NCI-H748 treated with DMSO at 0.1 percent for 48 hours (cell line): ENCODE measurements at places on chromosomes 4 and X.

- no peak for DNase-seq
These were observed 148.6 kb upstream of the FMR1 start for GRCh38 chrX:147763131-147763530.

GRCh38 chrX:107204068-107204605, 2.1 kb downstream of the NUP62CL start:
- DNase-seq = no peak

- DNase-seq = no peak
These were observed 57.0 kb downstream of the MAPK10 start for GRCh38 chr4:86302830-86303229.

GRCh38 chr4:156685308-156685707, 286.3 kb downstream of the PDGFC start:
- no peak for DNase-seq

DNA sequence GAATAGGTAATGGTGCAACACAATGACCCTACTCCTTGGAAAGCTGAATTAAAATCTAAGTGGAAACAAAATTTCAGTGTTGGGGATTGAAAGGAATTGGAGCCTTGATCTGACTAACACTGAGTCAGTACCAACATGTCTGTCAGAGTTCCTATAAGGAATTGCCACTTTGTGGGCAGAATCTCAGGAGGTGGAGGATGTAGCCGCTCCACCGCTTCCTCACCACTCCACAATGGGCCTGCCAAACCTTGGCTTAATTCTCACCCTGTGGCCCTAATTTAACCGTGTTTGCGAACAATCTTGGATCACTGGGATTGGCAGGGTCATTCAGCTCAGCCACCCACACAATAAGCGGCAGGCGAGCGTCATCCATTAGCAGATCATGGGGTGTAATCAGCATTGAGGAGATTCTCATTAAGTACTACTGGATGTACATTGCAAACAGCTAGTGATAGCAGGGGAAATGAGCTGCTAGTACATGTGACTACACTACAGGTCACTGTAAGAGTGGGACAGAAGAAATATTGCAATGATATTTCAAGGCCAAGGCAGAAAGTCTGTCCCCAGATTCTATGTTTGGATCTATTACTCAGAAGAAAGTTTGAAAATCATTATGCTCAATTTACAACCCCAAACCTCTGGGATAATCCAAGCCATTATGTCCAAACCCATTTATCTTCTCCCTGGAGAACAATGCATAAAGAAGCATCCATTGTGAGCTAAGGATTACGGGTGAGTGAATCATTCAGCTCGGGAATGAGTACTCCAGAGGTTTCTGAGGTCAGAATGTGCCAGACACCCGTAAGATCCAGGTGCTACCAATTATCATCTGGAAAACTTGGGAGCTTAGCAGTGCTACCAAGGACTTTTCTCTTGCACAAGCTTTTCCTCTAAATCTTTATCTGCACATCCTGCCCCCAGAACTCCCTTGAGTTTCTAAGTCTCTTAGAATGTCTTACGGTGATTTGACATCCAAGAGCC, 5.8 kb downstream of the SRPX start:
- no peak for DNase-seq

GRCh38 chrX:103586314-103586646, 965 bp downstream of the TCEAL4 start:
- no peak for DNase-seq

- DNase-seq = no peak
These were observed 62.7 kb upstream of the PGM2 start for GRCh38 chr4:37763831-37764230.

- no peak for DNase-seq
These were observed 170.3 kb downstream of the MOSPD2 start for GRCh38 chrX:15043538-15043937.

DNA sequence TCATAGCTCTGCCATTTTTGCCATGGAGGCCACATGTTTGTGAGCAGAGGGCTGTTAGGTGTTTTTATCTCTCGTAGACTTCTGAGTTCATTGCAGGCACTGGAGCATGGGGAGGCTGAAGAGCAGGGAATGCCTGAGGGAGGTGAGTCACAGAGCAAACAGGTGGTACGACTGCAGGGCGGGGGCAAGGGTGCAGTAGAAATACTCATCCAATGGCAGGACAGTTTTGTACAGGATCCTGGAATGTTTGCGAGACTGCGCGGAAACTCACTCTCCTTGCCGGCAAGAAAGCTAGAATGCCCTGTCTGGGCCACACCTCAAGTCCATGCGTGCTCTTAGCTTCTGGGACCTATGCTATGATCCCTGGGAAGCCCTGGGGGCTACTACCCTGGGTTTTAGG, 20.0 kb upstream of the VCX2 start:
- no peak for DNase-seq

DNA sequence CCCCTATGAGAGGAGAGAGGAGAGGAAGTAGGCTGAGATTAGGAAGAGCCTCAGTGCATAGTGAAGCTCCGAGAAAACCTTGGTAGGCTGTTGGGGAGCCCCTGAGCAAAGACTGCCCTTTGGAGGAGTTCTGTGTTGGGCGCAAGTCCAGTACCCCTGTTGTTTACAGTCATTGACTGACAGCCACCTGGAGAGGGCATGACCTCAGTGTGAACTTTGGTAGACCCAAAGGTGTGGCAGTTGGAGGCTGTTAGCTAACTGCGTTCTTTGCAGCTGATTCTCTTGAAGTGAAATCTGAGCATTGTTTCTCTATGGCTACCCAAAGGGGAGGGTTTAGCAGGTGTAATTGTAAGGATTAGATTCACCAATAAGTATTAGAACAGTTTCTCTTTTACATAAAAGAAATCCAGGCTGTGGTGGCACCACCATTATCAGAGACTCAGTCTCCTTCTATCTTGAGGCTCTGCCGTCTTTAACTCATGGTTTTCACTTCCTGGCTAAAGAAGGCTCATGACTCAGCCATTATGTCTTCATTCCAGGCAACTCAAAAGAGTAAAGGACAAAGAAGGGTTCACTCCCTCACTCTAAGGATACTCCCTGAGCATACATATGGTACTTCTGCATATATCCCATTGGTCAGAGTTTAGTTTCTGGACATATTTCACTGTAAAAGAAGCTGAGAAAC, 33.4 kb downstream of the ANXA3 start:
- DNase-seq = no peak

GRCh38 chr4:1573830-1574459, 110.2 kb downstream of the FAM53A start:
- no peak for DNase-seq

DNA sequence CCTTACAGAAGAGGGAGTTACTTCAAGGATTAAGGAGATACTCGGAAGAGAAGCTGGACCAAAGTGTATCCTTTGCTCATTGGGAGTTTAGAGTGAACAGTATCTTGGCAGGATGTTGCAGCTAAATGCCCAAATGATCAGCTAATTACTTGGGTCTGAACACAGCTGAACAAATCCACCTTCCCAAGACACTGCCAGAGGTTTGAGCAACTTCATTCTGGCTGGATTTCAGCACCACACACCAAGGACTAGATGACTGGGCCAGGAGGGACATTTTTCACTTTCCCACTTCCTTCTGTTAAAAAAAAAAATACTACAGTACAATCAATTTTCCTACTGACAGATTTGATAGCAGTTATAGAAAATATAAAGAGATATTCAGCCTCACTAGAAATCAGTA, 324.6 kb downstream of the MID1IP1 start:
- DNase-seq = no peak

DNA sequence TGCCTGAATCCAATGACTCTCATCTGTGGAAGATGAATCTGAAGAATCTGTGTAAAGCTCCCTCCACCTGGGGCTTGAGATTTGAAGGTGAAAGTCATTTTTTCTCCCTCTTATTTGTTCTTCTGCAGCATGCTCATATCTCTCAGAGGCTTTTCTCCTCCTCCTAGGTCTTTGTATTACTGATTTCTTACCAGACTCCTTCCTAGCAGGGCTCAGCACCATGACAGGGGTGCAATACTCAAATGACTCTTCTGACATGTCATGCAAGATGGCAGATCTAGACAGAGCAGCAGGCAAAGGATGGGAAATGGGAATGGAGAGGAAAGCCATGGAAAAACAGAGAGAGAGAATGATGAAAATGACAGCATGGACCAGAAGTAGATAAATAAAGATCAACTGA, 118.3 kb downstream of the TMA16 start:
- no peak for DNase-seq

GRCh38 chr4:8200302-8200975, 1.3 kb downstream of the SH3TC1 start:
- DNase-seq = no peak

- no peak for DNase-seq
These were observed 11.7 kb downstream of the LIN54 start for GRCh38 chr4:82998898-82999297.

GRCh38 chr4:7391637-7392437, 42.9 kb downstream of the PSAPL1 start:
- no peak for DNase-seq

DNA sequence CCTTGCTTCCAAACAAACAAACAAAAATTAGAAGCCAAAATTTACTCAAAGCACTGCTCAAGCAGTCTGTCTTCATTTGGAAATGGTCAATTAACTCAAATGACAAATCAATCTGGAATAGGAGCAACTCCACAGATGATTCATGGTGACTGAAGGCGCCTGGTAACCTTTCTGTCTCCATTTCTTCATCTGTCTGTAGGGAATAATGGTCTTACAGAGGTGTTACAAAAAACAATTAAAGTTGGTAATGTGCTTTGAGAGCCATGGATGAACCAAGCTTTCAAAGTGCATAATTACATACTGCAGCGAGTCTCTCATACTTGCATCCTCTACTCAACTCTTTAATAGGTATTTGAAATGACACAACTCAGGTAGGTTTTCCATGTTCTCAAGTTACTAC, 38.3 kb upstream of the STAG2 start:
- no peak for DNase-seq

DNA sequence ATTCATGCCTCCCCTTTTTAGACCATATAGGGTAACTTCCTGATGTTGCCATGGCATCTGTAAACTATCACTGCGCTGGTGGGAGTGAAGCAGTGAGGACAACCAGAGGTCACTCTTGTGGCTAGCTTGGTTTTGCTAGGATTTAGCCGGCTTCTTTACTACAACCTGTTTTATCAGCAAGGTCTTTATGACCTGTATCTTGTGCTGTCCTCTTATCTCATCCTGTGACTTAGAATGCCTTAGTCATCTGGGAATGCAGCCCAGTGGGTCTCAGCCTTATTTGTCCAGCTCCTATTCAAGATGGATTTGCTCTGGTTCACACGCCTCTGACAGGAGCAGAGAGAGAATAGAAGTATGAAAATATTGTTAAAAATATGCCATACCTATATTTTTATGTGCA, 355.7 kb downstream of the ADGRL3 start:
- no peak for DNase-seq

- DNase-seq = no peak
These were observed 758 bp upstream of the NR3C2 start for GRCh38 chr4:148442832-148443511.

DNA sequence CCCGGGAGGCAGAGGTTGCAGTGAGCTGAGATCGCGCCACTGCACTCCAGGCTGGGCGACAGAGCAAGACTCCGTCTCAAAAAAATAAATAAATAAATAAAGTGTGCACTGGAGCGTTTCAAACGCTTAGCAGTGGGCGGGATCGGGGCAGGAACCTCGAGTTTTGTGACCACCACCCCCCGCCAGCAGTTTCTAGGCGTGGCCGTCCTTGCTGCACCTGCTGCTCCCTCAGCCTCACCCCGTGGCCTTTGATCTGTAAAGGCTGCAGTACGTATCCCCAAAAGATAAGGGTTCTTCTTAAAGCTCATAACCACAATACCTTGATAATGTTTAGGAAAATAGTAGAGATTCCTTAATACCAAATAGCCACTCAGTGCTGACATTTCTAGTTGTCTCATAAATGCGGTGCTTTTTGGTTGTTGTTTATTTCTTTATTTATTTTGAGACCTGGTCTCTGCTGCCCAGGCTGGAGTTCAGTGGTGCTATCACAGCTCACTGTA, 33.2 kb downstream of the PCGF3 start:
- DNase-seq = no peak

DNA sequence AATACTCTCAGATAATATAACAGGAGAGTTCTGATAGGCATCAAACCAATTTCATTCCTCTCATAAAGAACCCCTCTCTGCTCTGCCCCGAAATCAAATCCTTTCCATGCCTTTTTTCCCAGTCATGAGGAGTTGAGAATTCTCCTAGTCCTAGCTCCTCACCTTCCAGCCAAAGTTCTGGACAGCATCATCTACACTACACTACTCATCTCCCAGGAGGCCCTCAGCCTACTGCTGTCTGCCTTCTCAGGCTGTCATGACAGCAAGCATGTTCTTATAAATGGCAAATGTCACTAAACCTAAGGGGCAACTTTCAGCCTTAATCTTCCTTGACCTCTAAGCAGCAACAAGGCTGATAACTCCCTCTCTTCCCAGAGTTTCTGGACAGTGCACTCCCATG, 26.6 kb downstream of the MAPK10 start:
- DNase-seq = no peak

GRCh38 chrX:124035657-124036056, 74.2 kb downstream of the STAG2 start:
- no peak for DNase-seq

GRCh38 chr4:113316879-113317278, 267.4 kb downstream of the ANK2 start:
- DNase-seq = no peak

DNA sequence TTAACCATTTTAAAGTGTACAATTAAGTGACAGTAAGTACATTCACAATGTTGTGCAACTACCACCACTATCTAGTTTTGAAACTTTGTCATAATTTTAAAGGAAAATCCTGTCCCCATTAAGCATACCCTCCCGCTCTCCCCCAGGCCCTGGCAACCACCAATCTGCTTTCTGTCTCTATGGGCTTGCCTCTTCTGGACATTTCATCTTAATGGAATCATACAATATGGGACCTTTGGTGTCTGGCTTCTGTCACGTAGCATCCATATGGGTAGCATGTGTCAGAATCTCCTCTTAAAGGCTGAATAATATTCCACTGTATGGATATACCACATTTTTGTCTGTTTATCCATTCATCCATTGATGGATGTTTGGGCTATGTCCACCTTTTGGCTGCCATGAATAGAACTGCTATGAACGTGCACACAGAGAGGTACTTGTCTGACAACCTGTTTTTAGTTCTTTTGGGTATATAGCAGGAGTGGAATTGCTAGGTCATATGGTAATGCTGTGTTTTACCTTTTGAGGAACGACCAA, 61.5 kb downstream of the ELF4 start:
- no peak for DNase-seq

GRCh38 chr4:186166852-186167512, 24.4 kb upstream of the CYP4V2 start:
- DNase-seq = no peak

GRCh38 chrX:13239272-13239671, 80.6 kb downstream of the ATXN3L start:
- no peak for DNase-seq

DNA sequence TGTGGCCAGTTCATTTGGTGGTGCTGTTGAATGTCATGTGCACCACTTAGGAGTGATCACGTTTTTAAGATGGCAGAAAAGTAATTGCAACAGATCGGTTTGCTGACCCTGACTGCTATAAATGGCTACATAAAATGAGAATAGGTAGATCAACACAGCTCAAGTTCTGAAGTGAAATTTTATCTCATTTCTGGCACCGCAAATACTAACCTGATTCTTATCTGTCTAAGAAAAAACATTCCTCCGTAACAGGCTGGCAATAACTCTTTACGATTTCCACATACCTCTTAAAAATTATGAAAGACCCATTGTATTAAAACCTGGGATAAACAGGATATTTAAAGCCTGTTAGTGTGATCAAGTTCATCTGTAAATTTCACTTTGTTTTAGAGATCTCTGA, 387.5 kb downstream of the PDGFC start:
- no peak for DNase-seq
